Cerebellar nuclear complex (tissue), 1 donor: ENCODE measurements at places on chromosomes 6 and 20.

GRCh38 chr6:149389509-149390297, 10.4 kb upstream of the SUMO4 start:
- no peak for DNase-seq

DNA sequence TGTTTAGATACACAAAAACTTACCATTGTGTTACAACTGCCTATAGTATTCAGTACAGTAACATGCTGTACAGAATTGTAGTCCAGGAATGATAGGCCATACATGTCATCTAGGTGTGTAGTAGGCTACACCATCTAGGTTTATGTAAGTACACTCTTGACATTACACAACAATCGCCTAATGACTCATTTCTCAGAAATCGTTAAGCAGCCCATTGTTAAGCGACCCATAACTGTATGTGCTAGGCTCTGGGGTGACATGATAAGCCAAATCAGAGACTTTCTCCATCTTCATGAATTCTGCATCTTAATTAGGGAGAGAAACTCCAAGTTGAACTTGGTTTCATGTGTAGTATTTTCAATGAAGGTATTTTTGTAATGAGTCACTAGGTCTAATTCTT, 17.2 kb downstream of the STK35 start:
- no peak for DNase-seq

GRCh38 chr6:41936073-41936837, 5.4 kb downstream of the CCND3 start:
- peak; percentile 37 for DNase-seq

DNA sequence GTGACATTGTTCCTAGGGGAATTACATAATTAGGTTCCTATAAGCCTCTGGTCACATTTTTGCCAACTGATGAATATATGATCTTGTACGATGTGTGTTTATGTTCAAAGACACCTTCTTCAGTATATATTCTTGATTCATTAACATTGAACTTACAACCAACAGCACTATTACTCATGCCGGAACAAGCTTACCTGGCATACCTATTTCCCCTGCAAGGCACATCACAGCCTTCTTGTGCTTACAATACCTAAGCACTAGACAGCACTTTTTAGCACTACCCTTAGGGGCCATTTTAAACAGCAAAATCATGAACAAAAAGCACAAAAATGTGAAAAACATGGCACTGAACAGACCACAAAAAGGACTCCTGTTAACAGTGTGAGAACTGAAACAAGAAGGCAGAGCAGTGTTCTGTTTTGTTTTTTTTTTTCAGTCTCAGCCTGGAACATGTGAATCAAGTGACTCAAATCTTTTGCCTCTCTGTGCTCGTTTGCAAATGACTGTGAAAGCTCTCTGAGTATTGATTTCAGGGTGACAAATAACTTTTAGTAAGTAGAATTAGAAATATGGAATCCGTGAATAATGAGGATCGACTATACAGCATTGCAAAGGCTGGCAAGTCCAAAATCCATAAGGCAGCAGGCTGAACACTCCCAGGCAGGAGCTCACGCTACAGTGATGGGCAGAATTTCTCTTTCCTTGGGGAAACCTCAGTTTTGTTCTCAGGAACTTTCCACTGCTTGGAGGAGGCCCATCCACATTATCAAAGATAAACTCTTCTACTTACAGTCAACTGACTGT, 102.3 kb upstream of the TSHZ2 start:
- DNase-seq = no peak

GRCh38 chr6:85405853-85406198, 44.1 kb upstream of the NT5E start:
- DNase-seq = no peak

DNA sequence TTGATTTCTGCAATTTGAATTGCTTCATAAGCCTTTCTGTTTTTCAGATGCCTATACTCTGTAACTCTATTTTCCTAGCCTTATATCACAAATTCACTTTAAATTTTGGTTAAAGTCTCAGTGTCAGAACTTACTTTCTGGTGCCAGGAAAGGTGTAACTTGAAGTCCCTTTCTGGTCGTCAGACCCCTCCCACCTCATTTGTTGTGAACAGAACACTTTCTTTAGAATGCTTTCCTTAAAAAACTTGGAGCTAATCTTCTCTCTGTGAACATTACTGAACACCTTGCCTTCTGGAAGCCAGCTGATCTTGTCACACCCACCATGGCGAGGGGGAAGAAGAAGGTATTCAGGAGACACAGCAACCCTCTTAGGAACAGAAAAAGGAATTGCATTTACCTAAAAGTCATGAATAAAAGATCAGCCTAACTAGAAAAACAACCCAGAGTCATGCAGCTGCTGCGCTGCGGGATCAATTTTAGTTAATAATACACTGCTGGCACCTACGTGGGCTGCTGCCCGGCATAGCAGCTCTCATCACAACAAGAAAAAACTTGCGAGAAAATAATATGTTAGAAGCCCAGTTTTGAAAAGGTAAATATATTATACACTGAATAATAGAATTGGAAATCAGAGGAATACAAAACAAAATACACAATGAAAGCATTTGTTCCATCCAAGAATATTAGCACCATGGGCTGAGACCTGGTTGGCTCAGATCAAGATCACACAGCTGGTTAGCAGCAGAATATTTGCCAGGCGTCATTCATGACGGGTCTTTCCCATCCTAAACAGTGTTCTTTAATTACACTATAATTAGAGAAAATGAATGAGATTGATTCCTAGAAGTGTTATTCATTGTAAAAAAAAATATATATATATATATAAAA, 5.8 kb upstream of the FAM217A start:
- DNase-seq = no peak

DNA sequence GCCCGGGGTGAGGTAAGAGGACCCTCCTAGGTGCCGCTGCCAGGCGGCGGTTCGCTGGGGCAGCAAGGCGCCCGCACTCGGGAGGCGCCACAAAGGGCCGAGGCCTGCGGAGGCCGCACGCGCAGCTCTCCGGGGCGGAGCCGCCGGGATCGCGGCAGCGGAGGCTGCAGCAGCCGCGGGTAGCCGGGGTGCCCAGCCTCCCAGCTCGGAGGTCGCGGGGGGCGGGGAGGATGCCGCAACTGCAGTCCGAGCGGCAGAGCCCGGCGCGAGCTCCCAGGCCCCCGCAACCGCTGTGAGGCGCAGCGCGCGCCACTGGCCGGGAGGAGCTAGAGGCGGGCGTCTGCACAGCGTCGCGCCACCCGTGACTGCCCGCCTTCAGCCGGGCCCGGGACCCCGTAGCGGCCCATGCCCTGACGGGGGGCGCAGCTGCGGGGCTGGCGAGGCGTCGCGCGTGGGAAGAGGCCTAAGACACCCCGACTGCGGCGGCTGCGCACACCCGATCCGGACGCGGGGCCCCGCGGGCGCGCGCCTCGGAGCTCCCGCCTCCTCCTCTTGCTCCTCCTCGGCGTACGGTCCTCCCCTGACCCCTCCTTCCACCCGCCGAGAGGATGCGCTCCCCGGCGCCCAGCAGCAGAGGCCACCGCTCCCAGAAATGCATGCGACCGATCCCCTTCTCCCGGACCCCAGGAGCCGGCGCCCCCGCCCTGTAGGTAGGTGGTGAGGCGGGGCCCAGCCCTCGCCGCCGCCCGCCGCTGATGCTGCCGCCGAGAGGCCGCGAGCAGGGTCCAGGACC, at the start of gene NCOA7:
Gene NCOA7, plus strand, starts transcription at position 603 of the 793 bp plus-strand sequence. CDS start 24,395 bp downstream, outside the sequence.
- peak; percentile 28 for DNase-seq

GRCh38 chr6:167697316-167697715, 129.4 kb upstream of the AFDN start:
- DNase-seq = no peak

GRCh38 chr20:58829531-58829941, 21.2 kb downstream of the GNAS-AS1 start:
- no peak for DNase-seq

DNA sequence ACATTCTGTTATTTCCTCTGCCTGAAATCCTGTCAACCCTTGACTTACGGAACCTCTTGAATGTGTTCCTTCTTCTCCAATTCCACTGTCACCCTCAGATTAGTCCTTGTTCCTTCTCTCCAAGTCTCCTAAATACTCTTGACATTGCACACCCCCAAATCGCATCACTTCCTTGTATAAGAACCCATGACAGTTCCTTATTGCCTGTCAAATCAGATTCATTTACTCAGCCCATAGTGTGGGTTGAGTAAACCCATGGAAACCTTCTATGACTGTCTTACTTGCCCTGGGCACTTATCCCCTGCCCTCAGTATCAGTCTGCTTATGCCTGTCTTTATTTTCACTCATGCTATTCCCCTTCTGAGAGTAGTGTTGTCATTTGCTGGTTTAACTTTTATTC, 40.5 kb downstream of the ARMC2 start:
- no peak for DNase-seq

DNA sequence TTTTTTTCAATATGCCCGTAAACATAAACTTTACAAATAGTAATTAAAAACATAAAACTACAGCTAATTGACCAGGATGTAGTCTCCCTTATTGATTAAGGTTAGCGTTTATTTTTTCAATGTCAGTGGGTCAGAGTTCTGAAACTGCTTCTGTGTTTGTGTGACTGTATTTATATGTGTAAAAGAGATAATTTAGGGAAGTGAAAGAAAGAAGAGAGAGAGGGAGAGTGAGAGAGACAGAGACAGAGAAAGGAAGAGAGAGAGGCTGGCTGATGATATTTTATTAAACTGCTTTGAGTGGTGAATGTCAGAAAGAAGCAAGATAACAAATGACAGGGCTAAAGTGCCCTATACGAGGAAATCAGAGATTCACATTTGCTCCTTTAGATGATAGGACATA, 266.1 kb upstream of the PTCHD4 start:
- no peak for DNase-seq

GRCh38 chr6:10316373-10316721, 98.5 kb downstream of the TFAP2A start:
- DNase-seq = no peak

- no peak for DNase-seq
Measured at GRCh38 chr6:32074996-32075532, 34.1 kb downstream of the TNXB start.

DNA sequence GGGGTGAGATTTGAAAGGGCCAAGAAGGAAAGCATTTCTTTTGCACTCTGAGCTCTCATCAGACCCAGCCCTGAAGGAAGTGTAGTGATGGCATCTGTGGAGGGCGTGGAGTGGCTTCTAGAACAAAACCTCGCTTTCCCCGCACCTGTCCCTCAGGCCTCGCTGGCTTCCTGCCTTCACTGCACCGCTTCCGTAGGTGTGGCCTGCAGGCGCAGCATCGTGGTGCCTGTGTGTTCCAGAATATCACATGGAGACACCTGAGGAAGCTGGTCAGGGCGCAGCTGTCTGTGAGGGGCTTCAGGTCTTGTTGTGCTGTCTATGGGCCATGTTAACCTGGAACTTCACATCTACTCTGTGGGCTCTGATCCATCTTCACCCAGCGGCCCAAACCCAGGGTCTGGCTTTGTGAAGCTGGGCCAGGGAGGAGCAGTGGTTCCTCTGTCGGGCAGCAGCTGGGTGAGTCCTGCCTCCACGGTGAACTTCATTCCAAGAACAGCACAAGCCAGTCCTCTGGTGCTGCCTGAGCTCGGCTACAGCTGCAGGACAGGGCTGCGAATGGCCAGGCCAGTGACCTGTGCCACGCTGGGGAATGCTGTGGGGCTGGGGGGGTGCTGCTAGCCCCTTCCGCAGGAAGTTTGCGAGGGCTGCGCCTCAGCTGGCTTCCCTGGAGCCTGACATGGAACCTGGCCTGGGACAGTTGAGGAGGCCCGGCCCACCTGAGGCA, 40.9 kb downstream of the DSTN start:
- DNase-seq = no peak
